ENCODE measurements at places on chromosomes 3 and 15.

GRCh38 chr3:180804916-180805315, 107.6 kb upstream of the FXR1 start:
- DNase-seq, result no peak

GRCh38 chr15:66751579-66751978, 49.5 kb downstream of the SMAD6 start:
- no peak for DNase-seq

GRCh38 chr3:128703561-128703960, 22.4 kb upstream of the RAB7A start:
- DNase-seq, result no peak

DNA sequence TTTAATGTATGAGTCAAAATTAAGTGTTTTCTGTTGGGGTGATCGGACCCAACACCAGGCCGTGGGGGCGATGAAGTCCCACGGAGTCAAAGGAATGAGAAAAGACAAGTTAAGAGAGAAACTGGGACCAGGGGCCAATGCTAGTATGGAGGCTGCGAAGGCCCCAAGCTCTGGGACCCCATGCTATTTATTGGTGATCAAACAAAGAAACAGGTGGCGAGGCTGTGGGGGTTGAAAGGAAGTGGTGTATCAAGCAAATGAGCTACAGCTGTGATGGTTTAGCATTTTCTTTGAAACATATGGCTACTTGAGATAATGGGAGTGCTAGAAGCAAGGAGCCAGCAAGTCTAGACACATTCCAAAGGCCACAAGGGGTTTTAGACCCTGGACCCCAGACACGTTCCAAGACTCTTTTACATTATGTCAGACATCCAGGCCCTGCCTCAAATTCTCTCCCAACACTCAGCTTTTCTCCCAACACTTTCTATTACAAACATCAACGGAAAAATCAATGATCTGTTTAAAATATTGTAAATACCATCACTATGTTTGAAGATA, 56.0 kb upstream of the SNRPN start:
- DNase-seq, result no peak

DNA sequence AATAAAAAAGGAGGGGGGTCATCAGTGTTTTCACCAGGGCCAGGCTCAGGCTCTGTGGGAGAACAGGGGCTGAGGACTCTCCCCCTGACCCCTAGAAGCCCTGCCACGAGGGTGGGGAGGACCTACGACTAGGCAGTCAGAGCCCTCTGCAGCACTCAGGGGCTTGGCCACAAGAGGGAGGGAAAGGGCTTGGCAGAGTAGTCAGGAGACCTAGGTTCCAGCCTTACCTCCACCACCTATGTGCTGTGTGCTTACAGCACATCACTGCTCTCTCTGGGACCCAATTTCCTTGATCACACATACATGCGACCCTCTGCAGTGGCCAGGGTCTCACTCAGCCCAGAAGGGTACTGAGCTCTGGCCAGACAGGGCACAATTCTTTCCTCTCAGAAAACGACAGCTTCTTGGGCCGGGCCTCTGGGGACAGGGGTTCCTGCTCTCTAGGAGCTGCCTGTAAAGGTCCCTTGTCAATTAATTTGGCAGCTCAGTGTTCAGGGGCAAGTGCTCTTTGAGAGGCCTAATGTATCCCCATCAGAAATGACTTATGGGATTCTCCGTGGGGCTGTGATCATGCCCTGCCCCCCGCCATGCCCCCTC, 16.4 kb upstream of the SKIC8 start:
- DNase-seq, result no peak

DNA sequence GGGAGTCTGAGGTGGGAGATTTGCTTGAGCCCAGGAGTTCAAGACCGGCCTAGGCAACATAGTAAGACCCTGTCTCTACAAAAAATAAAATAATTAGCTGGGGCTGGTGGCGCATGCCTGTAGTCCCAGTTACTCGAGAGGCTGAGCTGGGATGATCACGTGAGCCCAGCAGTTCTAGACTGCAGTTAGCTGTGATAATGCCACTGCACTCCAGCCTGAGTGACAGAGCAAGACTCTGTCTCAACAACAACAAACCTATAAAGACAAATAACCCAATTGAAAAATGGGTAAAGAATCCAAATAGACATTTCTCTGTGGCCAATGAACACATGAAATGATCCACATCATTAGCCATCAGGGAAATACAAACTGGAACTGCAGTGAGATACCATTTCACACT, 1.1 kb upstream of the RPL32 start:
- no peak for DNase-seq

GRCh38 chr3:45145681-45146614, at the start of gene CDCP1:
Gene CDCP1, minus strand, starts transcription at chr3:45146378. Its CDS starts 91 bp downstream, at chr3:45146287.
- no peak for DNase-seq

GRCh38 chr3:42905740-42906069, 237 bp upstream of the ZNF662 start:
- DNase-seq, result no peak

GRCh38 chr3:150733373-150733935, 29.5 kb downstream of the SIAH2 start:
- no peak for DNase-seq

- no peak for DNase-seq
Measured at GRCh38 chr3:108565506-108565905, 23.7 kb downstream of the CIP2A start.

All from activated T-cell treated with anti-CD3 and anti-CD28 coated beads, Interleukin-2, amount 50 U/mL, for 1 hour (primary cell).